ENCODE measurements at places on chromosomes 16 and 17.

DNA sequence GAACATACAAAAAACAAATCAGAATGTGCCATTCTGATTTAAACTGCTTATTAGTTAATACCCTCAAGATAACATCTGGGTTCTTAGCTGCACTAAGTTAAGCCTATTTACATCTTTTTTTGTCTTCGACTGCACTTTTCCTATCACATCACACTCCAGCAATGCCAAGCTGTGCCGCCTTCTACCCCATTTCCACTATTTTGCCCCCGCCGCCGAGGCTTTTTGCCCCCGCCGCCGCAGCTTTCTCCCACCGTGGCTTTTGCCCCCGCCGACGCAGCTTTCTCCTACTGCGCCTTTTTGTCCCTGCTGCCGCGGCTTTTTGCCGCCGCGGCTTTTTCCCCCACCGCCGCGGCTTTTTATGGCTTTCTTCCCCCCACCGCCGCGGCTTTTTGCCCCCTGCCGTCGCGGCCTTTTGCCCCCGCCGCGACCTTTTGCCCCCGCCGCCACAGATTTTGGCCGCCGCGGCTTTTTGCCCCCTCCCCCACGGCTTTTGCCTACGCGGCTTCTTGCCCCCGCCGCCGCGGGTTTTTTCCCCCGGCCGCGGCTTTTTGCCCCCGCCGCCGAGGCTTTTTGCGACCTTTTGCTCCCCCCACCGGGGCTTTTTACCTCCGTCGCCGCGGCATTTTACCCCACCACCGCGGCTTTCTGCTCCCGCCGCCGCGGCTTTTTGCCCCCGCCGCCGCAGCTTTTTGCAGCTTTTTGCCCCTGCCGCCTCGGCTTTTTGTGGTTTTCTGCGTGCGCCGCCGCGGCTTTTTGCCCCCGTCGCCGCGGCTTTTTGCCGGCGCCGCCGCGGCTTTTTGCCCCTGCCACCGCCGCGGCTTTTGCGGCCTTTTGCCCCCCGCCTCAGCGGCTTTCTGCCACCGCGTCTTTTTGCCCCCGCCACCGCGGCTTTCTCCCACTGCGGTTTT, 331.4 kb upstream of the WSB1 start:
- DNase-seq: no peak

GRCh38 chr16:66367968-66368891, 1.7 kb downstream of the CDH5 start:
- DNase-seq: no peak

- no peak for DNase-seq
These were observed 16.8 kb upstream of the AKAP1 start for GRCh38 chr17:57068222-57068658.

- no peak for DNase-seq
These were observed at the start of gene RHBDF2 for GRCh38 chr17:76501018-76501826. RHBDF2 (minus strand) TSS chr17:76501423; CDS start chr17:76481524, 19,899 bp downstream.

- no peak for DNase-seq
These were observed 45.3 kb downstream of the TOM1L2 start for GRCh38 chr17:17926840-17927449.
